ENCODE measurements at places on chromosomes 1 and 21. TPM values are rescaled to one million over a fixed set of nuclear protein-coding genes. Genes with fewer than 3 reads are reported as not detected.

GRCh38 chr1:183002797-183003196 is 20.4 kb upstream of the LAMC1 start:
- DNase-seq = no peak

- DNase-seq = no peak
Measured at GRCh38 chr1:14543191-14543840, 55.2 kb upstream of the KAZN start.

DNA sequence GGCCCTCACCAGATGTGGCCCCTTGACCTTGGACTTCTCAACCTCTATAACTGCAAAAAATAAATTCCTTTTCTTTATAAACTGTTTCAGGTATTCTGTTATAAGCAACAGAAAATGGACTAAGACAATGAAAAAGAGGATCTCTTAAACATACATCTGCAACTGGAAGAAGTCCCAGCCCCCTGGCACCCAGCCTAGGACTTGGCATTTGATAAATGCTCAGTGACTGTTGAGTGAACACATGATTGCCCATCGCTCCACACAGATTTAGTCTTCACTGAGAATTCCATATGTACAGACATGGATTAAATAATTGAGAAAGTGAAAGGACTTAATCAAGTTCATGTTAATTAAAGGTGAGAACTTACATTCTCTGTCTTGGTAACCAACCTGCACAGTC is 344.9 kb upstream of the RUNX1 start:
- no peak for DNase-seq

GRCh38 chr1:162212713-162213112 is 143.2 kb downstream of the NOS1AP start:
- DNase-seq = no peak

DNA sequence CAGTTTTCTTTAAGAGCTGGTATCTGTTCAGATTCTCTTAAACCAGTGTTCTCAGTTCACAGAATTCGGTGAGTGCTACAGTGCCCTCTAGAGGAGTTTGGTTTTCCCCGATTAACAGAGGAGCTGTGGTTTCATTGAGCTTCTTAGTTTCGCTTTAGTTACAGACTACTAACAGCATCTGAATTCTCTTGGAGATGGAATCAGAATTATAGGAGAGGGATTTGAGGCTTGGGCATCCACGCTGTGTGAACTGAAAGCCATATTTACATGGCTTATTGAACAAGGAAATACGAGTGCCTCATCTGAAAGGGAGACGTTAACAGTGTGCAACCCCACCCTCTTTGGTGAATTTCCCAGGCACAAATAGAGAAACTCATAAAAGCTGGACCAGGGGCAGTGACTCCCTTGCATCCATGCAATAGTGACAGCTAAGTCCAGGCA is 202.0 kb downstream of the USH2A start:
- peak; percentile 24 for DNase-seq

DNA sequence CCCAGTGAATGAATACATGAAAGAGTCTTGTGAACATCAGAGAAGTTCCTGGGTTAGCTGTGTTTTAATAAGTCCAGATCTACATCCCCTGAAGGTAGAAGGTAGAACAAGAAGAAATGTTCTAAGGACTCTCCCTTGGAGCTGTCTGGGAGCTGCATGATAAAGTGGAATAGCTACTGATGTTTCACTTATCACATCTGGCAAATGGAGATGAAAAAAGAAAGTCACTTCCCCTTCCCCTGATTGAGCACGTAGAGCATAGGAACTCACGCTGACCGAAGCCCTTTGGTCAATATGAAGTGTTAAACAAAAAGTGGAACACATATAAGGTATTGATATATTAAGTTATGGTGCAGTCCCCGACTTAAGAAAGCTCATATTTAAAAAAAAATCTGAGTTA is 53.2 kb upstream of the PARP1 start:
- DNase-seq = no peak

DNA sequence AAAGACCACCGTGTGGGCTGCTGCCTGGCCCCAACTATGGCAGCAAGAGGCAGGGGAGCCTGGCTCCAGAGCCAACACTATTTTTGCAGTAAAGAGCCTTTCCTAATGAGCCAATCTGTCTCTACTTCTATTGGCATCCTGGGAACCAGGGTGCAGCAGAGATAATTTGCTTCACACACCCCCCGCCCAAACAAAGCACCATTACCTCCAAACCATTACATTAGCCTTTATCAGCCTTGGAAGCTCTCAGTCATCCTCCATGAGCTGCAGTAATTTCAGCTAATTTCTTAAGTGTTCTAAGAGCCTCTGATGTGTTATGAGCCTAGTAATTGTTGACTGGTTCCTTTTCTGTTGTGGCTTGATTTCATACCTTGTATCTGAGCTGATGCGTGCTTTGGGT is 21.6 kb downstream of the ARMH1 start:
- no peak for DNase-seq

GRCh38 chr1:53368314-53369033 is 40.6 kb upstream of the LRP8 start:
- DNase-seq = no peak

DNA sequence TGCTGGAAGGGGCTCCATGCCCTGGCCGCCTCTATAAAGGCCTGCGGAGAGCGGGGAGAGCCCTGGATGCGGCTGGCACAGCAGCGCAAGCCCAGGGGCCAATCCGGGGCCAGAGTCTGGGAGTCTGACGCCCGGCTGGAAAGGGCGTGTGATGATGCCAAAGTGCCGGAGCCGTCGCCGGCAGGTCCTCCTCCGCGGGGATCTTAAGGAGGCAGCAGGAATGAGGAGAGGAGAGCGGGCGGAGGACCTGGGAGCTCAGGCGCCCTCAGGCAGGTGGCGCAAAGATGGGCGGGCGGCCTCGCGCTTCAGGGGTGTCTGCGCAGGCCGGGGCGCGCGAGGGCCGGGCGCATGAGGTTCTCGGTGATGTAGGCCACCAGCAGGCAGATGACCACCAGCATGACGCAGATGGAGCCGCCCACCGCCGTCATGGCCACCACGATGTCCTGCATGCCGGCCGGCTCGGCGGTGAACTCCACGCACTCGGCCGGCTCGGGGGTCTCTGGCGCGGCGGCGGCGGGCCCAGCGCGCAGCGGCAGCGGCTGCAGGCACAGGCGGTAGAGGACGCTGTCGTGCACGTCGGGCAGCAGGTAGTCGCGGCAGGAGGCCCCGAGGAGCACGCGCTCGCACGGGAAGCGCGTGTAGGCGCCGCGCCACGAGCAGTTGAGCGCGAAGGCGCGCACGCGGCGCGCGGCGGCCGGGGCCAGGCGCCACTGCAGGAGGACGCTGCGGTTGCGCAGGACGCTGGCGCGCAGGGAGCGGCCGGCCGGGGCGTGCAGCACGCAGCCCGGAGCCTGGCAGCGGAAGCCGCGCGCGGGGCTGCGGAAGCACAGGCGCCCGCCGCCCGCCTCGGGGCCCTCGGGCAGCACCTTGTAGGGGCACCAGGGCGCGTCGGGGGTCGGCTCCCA is 653 bp downstream of the FNDC10 start:
- peak; percentile 49 for DNase-seq

- DNase-seq = peak; percentile 4
Measured at GRCh38 chr1:64223329-64224151, 20.1 kb downstream of the UBE2U start.

The F5 gene
- 20.7 TPM for total RNA-seq

DNA sequence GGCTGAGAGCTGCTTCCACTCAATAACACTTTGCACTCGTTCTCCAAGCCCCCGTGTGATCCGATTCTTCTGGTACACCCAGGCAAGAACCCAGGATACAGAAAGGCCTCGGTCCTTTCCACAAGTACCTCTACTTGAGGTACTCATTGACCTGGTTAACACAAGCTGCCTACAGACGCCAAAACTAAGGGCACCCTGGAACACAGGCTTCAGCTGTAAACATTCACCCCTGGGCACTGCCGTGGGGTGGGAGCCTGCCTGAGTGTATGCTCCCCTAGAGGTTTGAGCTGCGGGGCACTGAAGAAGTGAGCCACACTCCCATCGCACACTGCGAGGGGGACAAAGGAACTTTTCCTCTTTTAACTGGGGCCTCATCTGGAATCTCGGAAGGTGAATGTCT is 30.5 kb downstream of the LRRC3 start:
- no peak for DNase-seq

- no peak for DNase-seq
Measured at GRCh38 chr1:207316622-207317391, 4.7 kb upstream of the CD55 start.

- DNase-seq = no peak
Measured at GRCh38 chr1:183239220-183239742, 53.2 kb downstream of the LAMC2 start.

All from activated CD8-positive, alpha-beta T cell treated with anti-CD3 and anti-CD28 coated beads for 36 hours (primary cell).